Hematopoietic multipotent progenitor cell treated with erythropoietin and hydrocortisone succinate and interleukin-3 and kit ligand, for 15 days (in vitro differentiated cells): ENCODE measurements at places on chromosomes 4 and X.

DNA sequence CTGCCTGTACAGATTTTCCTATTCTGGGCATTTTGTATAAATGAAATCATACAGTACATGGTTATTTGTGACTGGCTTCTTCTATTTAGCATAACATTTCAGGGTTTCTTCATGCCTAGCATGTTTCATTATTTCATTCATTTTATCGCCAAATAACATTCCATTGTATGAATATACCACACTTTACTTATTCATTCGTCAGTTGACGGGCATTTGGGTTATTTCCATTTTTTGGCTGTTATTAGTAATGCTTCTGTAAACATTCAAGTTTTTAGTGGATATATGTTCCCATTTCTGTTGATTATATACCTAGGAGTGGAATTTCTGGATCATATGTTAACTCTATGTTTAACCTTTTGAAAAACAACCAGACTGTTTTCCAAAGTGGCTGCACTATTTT lies 47.5 kb downstream of the INTS12 start:
- no peak for DNase-seq

DNA sequence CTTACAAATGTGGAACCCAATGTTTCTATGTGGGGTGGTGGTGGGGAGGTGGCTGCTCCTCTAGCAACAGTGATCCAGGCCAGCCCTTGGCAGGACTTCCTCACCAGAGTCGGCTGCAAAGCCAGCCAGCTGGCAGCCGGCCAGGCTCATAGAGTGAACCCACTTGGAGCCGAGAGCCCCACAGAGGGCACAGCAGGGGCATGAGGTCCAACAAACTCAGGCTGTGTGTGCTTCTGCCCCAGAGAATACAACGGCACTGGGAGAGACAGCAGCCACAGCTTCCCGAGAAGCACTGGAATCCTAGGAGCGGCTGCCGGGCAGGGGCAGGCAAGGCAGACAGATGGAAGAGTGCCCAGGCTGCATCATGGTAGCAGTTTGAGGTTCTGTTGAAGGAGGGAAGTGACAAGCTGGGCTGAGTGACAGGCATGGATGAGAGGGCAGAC lies 23.5 kb upstream of the SOWAHD start:
- no peak for DNase-seq

DNA sequence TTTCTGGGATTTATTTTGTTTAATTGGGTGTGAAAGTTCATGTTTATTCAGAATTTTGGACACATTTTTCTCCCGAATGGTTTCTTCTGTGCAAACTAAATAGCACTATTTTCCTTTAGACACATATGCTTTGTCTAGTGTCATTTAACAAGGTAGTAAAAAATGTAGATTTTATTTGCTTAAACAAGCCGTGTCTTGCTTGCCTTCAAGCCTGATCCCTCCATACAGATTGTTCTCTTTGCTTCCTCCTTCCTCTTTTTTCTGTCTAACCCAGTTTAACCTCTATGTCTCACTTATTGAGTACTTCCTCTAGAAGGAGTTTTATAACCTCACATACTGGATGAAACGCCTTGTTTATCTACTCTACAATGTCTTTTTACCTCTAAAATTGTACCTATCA lies 211.8 kb downstream of the NPFFR2 start:
- DNase-seq = no peak

GRCh38 chr4:152265149-152265621 lies 270.7 kb downstream of the FBXW7 start:
- DNase-seq = no peak

DNA sequence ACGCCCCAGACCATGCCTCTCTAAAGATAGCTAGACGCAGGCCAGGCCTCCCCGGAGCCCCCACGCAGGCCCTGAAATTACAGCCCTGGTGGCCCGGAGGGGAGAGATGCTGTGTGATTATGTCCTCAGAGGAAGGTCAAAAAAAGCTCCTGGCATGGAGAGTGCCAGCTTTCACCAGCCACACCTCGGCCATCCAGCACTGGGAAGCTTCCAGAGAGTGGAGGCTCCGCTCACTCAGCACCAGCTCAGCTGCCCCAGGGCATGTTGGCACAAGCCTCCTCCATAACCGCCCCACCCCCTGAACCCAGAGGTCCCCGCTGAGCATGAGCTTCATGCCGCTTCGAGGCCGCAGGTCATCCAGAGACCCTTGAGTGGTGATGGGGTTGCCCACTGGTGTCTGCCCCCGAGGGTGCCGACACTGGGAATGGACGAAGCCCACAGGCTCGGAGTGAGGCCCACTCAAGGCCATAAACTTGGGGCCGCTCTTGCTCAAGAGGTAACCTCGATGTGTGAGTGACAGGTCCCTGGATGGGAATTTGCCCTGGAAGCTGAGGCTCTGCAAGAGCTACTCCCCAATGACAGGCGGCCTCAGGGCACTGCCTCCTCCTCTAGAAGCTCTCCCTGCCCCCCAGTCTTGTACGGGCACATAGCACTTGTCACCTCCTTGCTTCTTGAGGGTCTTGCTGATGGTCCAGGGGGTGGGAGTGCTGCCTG lies 4.4 kb upstream of the BGN start:
- DNase-seq = no peak

DNA sequence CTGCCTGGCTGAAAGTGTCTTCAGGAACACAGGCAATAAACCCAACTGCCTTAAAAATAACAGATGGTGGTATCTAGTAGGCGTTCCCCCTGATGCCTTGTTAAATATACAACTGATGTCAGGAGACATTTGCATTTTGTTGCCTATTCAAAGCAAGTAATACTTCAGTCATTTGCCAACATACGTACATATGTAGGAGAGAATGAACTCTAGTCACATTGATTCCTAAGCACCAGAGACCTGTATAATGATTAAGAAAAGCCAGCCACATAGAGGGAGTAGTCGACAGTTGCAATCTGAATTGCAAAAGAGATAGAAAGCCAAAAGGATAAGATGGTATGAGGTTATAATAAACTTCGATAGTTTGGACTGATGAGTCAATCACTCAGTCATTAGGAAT lies 191.0 kb upstream of the EMCN start:
- no peak for DNase-seq

- DNase-seq = no peak
These were observed 198.5 kb upstream of the FAM241A start for GRCh38 chr4:111946800-111947199.

GRCh38 chr4:78624048-78624447 lies 72.5 kb downstream of the ANXA3 start:
- DNase-seq = no peak

DNA sequence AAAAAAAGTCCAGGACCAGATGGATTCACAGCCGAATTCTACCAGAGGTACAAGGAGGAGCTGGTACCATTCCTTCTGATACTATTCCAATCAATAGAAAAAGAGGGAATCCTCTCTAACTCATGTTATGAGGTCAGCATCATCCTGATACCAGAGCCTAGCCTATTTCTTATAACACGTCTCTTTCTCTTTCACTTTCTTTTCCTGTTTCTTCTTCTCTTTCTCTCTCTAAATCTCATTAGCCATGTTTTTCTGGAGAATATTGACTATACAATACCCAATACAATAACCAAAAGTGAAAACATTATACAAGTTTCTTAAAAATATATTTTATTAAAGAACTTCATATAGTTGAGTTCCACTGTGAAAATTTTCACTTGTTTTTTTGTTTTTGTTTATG lies 1154.9 kb upstream of the PCDH7 start:
- no peak for DNase-seq

DNA sequence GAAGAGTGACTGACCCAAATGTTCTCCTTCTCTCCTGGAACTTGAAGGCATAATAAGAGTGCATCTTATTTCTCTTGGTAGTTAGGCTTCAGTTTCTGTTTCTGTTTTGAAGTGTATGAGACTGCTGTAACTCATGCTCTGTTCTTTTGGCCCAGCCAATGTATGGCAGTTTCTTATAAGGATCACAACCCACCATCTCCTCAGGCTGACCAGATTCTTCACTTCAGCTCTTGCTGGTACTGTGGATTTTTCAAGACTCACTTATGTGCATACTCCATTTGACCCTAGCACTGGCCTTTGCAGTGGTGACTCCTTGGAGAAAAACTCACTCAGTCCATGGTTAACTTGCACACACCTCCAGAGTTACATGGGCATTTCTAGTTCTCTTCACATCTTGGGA lies 9.6 kb upstream of the YTHDC1 start:
- DNase-seq = no peak

GRCh38 chr4:138775890-138776289 lies 239.7 kb upstream of the NOCT start:
- no peak for DNase-seq

DNA sequence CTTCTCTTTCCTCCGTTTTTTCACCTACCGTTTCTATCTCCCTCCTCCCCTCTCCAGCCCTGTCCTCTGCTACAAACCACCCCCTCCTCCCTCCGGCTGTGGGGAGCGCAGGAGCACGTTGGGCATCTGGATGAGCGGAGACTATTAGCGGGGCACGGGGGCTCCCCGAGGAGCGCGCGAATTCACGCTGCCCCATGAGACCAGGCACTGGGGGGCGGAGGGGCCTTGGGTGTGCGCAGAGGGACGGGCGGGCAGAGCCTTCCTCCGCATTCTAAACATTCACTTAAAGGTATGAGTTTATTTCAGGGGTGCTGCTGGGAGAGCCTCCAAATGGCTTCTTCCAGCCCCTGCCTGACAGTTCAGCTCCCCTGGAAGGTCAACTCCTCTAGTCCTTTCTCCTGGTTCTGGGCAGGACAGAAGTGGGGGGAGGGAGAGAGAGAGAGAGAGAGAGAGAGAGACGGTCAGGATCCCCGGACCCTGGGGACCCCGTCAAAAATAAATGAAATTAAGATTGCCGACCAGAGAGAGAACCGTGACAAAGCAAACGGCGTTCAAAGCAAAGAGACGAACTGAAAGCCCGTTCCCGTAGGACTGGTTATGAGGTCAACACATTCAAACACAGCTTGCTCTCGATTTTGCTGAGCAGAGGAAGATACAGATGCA lies 5.0 kb downstream of the SHOX start:
- DNase-seq = no peak

DNA sequence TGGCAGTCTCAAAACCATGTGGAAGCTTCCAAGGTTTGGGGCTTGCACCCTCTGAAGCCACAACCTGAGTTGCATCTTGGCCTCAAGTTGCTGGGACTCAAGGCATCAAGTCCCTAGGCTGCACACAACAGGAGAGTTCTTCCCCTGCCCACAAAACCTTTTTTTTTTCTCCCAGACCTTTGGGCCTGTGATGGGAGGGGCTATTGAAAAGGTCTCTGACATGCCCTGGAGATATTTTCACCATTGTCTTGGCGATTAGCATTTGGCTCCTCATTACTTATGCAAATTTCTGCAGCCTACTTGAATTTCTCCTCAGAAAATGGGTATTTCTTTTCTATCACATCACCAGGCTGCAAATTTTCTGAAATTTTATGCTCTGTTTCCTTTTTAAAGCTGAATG lies 349.5 kb upstream of the EDA2R start:
- DNase-seq = no peak

GRCh38 chr4:47852136-47852535 lies 14.3 kb upstream of the CORIN start:
- DNase-seq = no peak

GRCh38 chrX:20547611-20548051 lies 280.9 kb upstream of the RPS6KA3 start:
- no peak for DNase-seq

GRCh38 chr4:105343146-105343931 lies 130.5 kb downstream of the PPA2 start:
- DNase-seq = no peak

DNA sequence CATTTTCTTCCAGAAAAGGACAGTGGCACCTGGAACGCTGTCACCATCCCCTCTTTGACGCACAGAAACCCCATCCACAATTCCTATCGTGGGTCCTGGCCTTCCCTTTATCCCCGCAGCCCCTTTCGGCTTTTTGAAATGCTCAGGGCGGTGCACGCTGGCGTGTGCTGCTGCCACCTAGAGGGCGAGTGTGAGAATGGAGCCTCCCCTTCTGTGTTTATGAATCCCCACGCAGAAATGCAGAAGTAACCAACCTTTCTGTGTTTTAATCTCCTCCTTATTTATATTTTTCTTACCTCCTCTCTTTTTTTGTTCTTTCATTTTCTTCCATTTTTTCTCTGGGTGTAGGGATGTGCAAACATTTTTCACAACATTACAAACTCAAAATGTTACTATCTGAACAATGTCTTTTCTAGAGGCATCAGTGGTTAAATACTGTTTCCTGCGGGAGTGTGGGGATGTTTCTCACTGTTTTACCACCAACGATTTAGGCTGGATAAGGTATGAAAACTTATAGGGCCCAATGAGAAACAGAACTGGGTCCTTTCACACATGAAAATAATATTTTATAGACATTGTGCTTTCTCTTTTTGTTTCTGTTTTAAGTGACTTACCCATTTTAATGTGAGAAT lies 50.0 kb downstream of the TMA16 start:
- DNase-seq = peak; percentile 68

GRCh38 chr4:102535398-102536082 lies 34.4 kb downstream of the NFKB1 start:
- DNase-seq = no peak

DNA sequence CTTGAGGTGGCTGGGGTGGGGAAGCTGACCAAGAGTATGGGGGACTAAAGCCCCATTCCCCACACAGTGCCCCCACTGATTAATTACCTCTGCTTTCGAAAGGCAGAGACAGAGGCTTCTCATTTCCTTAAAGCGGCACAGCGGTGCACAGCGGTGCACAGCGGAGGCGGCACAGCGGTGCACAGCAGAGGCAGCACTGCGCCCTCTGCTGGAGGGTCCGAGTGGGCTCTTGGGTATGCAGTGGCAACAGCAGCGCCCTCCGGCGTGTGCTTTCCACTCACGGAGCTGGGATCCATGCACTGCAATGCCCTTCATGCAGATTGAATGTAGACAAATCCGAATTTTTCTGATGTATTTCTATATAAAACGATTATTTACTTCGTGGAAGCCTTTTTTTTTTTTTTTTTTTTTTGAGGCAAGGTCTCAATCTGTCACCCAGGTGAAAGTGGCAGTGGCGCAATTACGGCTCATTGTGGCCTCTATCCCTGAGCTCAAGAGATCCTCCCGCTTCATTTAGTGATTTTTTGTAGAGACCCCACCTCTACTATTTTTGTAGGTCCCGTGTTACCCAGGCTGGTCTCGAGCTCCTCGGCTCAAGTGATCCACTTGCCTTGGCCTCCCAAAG lies 19.7 kb upstream of the PRPS2 start:
- peak; percentile 39 for DNase-seq

GRCh38 chrX:17521871-17522693 lies 147.1 kb downstream of the NHS start:
- no peak for DNase-seq
